Cortex of kidney (tissue), 1 donor: ENCODE measurements at places on chromosomes 12 and 14.

DNA sequence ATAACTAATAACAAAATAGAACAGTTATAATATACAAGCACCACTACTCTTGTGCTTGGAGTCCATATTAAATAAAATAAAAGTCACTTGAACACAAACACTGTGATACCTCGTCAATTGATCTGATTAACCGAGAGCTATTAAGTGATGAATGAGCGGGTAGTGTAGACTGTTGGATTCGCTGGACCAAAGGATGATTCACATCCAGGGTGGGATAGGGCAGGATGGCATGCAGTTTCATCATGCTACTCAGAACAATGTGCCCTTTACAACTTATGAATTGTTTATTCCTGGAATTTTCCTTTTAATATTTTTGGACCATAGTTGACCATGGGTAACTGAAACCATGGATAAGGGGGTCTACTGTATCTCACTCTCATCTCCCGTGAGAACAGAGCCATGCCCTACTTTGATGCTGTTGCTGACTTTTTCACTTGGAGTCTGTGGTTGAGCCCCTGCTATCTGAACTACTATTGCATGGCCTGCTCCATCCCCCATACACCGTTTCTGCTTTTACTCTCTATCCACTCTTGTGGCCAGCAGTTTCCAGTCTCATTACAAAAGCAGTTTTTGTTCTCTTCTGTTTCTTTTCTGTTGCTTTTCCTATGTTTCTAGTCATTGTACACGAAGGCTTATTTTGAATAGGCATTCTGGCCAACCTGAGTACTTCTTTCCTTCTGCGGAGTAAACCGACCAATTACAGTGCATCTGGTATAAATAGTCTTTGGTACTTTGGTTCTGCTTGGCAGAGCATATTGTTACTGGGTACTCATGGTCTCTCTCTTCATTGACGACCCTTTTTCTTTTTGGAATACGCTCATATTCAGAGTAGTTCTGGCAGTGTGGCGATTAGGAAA is 12.2 kb downstream of the TMTC2 start:
- DNase-seq: no peak

GRCh38 chr14:37592482-37593408 is 2.3 kb downstream of the FOXA1 start:
- DNase-seq: no peak

DNA sequence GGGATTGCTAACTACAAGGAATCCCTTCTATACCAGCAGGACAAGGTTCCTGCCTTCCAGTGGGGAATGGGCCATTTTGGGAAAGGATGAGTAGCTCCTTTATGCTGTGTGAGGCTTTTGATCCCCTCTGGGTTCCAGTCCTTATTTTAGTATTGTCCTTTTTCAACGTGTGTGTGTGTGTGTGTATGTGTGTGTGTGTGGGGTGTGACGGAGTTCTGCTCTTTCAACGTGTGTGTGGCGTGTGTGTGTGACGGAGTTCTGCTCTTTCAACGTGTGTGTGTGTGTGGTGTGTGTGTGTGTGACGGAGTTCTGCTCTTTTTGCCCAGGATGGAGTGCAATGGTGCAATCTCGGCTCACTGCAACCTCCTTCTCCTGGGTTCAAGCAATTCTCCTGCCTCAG is 27.4 kb downstream of the RAB35 start:
- no peak for DNase-seq

DNA sequence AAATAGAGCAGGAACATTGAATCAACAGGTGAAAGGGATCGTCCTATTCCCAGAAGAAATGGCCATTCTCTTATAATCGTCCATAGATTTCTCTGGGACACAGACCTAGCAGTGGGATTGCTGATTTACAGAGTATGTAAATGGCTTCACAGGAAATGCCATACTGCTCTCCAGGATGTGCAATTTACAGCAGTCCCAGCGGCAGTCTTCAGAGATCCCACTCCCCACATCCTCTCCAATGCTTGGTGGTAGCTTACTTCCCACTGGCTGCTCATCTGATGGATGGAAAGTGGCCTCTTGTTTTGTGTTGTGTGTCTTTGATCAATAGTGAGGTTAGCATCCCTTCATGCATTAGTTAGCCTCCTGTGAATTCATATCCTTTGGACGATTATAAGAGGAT is 58.1 kb upstream of the PRMT8 start:
- DNase-seq: no peak

GRCh38 chr12:113852264-113852663 is 113.9 kb downstream of the RBM19 start:
- no peak for DNase-seq

GRCh38 chr12:53670971-53671370 is 4.9 kb downstream of the ATP5MC2 start:
- DNase-seq: no peak

DNA sequence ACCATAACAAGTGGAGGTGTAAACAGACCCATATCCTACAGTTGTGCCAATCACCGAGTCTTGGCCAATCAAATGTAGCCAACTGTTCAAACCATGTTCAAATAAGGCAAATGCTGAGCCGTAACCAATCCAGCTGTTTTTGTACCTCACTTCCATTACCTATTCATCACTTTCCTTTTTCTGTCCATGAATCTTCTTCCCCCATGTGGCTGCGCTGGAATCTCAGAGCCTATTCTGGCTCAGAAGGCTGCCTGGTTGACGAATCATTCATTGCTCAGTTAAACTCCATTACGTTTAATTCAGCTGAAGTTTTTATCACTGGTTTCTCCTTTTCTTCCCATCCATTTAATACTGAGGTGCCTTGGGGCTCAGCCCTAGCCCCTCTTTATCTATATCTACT is 71.1 kb downstream of the TBC1D30 start:
- no peak for DNase-seq

GRCh38 chr12:76156314-76156713 is 71.8 kb upstream of the NAP1L1 start:
- DNase-seq: no peak

- DNase-seq: no peak
Observed at GRCh38 chr12:6553051-6553868, 2.6 kb downstream of the IFFO1 start.

GRCh38 chr12:2083008-2083407 is 30.2 kb downstream of the CACNA1C start:
- no peak for DNase-seq

GRCh38 chr14:70359076-70359424 is 433 bp downstream of the COX16 start:
- DNase-seq: no peak
